ENCODE measurements at places on chromosomes 5 and 9. TPM values are rescaled to one million over a fixed set of nuclear protein-coding genes. Genes with fewer than 3 reads are reported as not detected.

DNA sequence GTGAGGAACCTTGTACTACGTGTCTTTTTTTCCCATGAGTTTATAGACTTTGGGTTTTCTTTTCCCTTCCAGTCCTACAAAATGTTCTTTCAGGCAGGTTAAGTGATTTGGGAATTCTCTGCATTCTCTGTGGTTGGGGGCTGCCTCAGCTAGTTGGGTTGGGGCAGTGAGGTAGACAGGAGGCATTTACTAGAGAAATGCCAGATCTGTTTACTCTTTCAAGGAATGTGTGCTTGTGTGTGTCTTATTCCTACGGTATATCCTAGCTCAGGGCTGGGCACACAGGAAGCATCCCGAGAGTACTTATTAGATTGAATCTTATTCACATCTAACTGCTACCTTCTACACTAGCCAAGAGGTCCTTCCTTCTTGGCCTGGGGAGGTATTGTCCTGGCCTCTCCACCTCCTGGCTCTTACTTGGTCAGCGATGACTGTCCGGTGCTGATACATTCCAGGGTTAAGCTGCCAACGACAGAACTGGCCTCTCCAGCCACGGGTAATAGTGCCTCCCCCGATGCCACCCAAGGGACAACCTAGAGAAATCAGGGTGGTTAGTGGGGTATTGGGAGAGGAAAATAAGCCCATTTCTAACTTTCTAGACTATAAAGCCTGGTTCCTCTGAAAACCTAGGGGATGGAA is 5.0 kb downstream of the GBA2 start:
- H3K36me3 ChIP-seq = peaks cover 53% of the 10 kb centered on the region
- no peak for DNase-seq
- no peak overlapping the region for H3K4me3 ChIP-seq

DNA sequence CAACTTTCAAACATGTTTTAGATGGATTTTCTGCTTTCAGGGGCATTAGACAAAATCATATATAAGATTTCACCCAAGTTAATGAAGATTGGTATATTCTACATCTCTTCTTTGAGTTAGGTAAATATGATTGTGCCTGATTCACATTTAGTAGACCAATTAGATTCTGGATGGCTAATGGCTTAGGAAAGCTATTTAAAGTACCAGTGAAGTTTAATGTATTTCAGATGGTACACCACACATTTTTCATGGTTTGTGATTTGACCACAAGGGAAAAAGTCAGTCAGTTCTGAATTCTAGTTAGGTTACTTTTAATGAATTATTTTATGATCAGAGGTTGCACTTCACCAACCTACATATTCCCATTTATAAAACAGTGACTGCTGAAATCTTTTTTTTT is 409.7 kb downstream of the ADGRV1 start:
- H3K4me1 ChIP-seq = peaks cover 33% of the 10 kb centered on the region
- peak overlapping the region; percentile 63 for H3K27ac ChIP-seq
- peaks cover 4% of the 10 kb centered on the region for H3K36me3 ChIP-seq
- H3K27me3 ChIP-seq = no peaks in the 10 kb centered on the region

GRCh38 chr9:35861161-35861897 is 8.9 kb downstream of the OR13J1 start:
- H3K36me3 ChIP-seq = no peaks in the 10 kb centered on the region
- H3K27ac ChIP-seq = no peak overlapping the region
- H3K4me3 ChIP-seq = no peak overlapping the region
- DNase-seq = no peak
- H3K4me1 ChIP-seq = no peaks in the 10 kb centered on the region

DNA sequence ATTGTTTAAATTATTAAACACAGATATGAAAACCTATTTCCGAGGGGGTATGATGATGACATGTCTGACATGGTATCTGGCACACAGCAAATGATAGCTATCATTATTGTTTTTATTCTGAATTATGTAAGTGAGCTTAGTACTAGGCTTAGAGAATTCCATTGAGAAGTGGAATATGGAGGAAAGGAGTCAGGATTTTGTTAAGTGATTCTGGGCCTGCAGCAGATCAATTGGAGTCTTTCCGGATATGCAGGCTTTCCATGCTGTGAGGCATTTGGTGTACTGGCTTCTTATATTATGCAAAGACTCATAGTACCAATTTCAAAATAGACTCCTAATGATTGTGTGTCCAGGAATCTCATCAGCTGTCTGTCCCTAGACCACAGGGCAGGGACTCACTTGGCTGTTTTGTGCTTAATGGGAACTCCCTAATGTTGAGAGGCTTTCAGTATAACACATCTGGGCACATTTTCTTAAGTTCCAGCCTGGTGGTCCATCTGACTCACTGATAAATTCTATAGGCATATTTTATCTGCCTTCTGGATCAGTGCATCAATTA is 180.0 kb upstream of the KLF9 start:
- H3K27ac ChIP-seq = no peak overlapping the region
- no peaks in the 10 kb centered on the region for H3K36me3 ChIP-seq
- no peaks in the 10 kb centered on the region for H3K27me3 ChIP-seq
- no peak overlapping the region for H3K4me3 ChIP-seq

DNA sequence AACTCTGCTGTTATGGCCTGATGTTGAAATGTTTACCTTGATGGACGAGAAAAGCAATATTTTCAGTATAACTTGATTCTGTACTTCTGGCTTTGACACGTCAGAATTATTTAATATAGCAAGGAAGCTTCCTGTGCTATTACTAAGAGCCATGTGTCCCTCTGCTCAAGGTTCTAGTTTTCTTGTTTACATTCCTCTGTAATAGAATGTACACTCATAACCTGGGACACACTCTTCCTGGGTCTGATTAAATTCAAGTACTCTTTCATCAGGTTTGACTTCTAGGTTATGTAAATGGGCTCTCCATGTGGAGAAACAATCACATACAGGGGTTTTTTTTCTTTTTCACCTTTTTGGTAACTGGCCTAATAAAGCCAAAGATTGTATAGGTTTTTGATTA is 33.1 kb downstream of the GTF3C4 start:
- no peak overlapping the region for H3K4me3 ChIP-seq
- no peak for DNase-seq
- no peaks in the 10 kb centered on the region for H3K4me1 ChIP-seq
- peaks cover 4% of the 10 kb centered on the region for H3K27me3 ChIP-seq
- no peaks in the 10 kb centered on the region for H3K36me3 ChIP-seq
- no peak overlapping the region for H3K27ac ChIP-seq

GRCh38 chr9:127398715-127399400 is 1.9 kb downstream of the SLC2A8 start:
- no peaks in the 10 kb centered on the region for H3K36me3 ChIP-seq
- H3K4me3 ChIP-seq = peak overlapping the region; percentile 83
- H3K27ac ChIP-seq = peak overlapping the region; percentile 69
- DNase-seq = no peak

DNA sequence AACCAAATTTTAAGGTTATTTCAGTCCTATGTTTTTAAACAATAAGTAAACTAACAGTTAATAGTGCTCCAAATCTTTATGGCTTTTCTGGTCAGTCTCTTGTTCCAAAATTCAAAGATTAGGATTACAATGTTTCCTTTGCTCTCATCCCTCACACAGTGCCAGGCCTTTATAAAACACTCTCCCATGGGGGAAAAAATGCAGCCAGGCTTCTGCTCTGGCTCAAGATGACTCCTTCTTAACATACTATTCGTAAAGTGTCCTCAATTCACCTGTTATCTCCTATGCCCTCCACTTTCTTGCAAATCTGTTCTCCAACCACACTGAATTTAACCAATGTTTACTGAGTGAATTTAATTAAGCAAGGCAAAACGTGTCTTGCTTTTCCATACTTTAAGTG is 1.4 kb downstream of the CEP120 start:
- H3K36me3 ChIP-seq = peaks cover 18% of the 10 kb centered on the region
- DNase-seq = no peak
- peaks cover 29% of the 10 kb centered on the region for H3K4me1 ChIP-seq
- no peak overlapping the region for H3K27ac ChIP-seq

- no peak overlapping the region for H3K27ac ChIP-seq
- peaks cover 7% of the 10 kb centered on the region for H3K4me1 ChIP-seq
- H3K27me3 ChIP-seq = no peaks in the 10 kb centered on the region
- no peak for DNase-seq
- H3K36me3 ChIP-seq = no peaks in the 10 kb centered on the region
- no peak overlapping the region for H3K4me3 ChIP-seq
Observed at GRCh38 chr5:6781716-6782115, 68.5 kb downstream of the TENT4A start.

GRCh38 chr5:112923988-112924387 is 2.0 kb upstream of the REEP5 start:
- H3K4me3 ChIP-seq = no peak overlapping the region
- peak overlapping the region; percentile 87 for H3K27ac ChIP-seq
- DNase-seq = no peak
- no peaks in the 10 kb centered on the region for H3K27me3 ChIP-seq
- H3K36me3 ChIP-seq = peaks cover 25% of the 10 kb centered on the region
- H3K4me1 ChIP-seq = peaks cover 53% of the 10 kb centered on the region

GRCh38 chr5:39159811-39160490 is 59.4 kb downstream of the FYB1 start:
- no peaks in the 10 kb centered on the region for H3K27me3 ChIP-seq
- no peak overlapping the region for H3K4me3 ChIP-seq
- H3K36me3 ChIP-seq = peaks cover 35% of the 10 kb centered on the region
- no peak overlapping the region for H3K27ac ChIP-seq
- peaks cover 60% of the 10 kb centered on the region for H3K4me1 ChIP-seq

DNA sequence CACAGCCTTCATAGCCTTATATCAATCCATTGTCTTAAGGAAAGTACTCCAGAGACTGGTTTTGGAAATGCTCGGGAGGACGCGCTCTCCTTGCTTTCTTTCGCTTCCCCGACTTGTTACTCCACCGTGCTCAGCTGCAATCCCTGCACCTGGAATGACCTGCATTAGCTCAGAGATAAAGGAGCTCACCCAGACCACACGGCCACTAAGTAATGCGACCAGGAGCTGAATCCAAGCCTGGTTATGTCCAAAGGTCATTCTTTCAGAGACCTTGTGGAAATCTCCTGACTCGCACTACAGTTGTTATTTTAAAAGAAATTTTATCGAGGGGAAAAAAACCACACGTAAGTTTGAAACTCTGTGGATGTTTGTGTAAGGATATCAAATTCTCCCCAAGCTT is 135.3 kb upstream of the DPYSL3 start:
- no peak for DNase-seq
- H3K4me1 ChIP-seq = no peaks in the 10 kb centered on the region
- no peak overlapping the region for H3K27ac ChIP-seq

GRCh38 chr9:13728917-13729811 is 449.7 kb upstream of the MPDZ start:
- no peaks in the 10 kb centered on the region for H3K4me1 ChIP-seq
- no peak overlapping the region for H3K27ac ChIP-seq
- no peaks in the 10 kb centered on the region for H3K27me3 ChIP-seq
- no peaks in the 10 kb centered on the region for H3K36me3 ChIP-seq
- DNase-seq = no peak
- no peak overlapping the region for H3K4me3 ChIP-seq

DNA sequence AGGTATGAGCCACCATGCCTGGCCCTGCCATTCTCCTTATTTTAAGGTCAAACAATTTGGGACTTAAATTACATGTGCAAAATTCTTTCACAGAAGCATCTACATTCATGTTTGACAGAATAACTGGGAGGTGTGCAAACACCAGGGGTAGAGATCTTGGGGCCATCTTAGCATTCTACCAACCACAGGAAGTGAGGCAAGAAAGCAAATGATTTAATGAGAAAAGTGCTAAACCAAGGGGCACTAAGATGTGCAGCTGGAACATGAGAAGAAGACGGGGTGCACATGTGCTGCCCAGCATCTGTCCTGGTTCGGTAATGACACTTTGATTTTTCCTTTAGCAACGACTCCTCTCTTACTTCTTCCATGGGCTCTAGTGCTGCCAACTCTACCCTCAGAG is 1.2 kb upstream of the F12 start:
- H3K36me3 ChIP-seq = no peaks in the 10 kb centered on the region
- no peak for DNase-seq
- H3K4me1 ChIP-seq = peaks cover 21% of the 10 kb centered on the region
- no peak overlapping the region for H3K4me3 ChIP-seq
- no peak overlapping the region for H3K27ac ChIP-seq

DNA sequence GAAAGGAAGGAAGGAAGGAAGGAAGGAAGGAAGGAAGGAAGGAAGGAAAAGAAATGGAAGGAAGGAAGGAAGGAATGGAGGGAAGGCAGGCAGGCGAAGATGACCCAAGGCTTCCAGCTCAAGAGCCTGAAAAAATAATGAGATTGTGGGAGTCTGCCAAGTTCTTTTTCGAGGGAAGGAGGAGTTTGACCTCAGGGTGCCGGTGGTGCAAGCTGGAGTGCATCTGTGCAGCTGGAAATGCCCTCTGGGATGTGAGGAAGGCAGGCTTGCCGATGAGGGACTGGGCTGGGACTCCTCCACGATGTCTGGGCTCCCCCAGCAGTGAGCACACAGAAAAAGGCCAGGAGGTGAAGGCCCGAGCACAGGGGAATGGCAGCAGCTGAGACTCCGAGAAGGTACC is 154.9 kb upstream of the DAPK1 start:
- peaks cover 2% of the 10 kb centered on the region for H3K4me1 ChIP-seq
- H3K27ac ChIP-seq = no peak overlapping the region
- no peak overlapping the region for H3K4me3 ChIP-seq

DNA sequence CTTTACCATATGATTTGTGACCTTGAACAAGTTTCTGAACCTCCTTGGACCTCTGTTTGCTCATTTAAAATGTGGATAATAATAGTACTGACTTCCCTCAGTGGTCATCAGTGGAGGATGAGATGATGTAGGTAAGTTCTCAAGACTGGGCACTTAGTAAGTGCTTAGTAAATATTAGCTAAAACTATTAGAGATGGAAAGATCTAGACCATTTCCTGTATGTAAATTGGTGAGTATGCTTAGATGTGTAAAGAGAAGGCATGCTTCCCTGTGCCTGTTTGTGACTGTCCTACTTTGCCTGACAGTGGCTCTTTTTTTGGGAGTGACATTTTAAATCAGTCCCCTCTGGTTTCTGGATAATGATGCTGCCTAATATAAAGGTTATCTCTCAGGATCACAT is 288.1 kb downstream of the GABRB2 start:
- no peaks in the 10 kb centered on the region for H3K4me1 ChIP-seq
- no peak overlapping the region for H3K27ac ChIP-seq
- no peak overlapping the region for H3K4me3 ChIP-seq
- H3K27me3 ChIP-seq = no peaks in the 10 kb centered on the region

GRCh38 chr5:40221796-40222195 is 457.9 kb upstream of the PTGER4 start:
- no peaks in the 10 kb centered on the region for H3K27me3 ChIP-seq
- peaks cover 41% of the 10 kb centered on the region for H3K36me3 ChIP-seq
- no peak overlapping the region for H3K4me3 ChIP-seq
- H3K4me1 ChIP-seq = peaks cover 57% of the 10 kb centered on the region
- DNase-seq = no peak

The IRX1 gene
- not detected for total RNA-seq

The N4BP3 gene
- 3.4 TPM for total RNA-seq

The DOLK gene
- total RNA-seq = 13.0 TPM

The TMEM215 gene
- not detected for total RNA-seq

The UBQLN1 gene
- 138 TPM for total RNA-seq

The C8G gene
- 0.76 TPM for total RNA-seq

The PLPP1 gene
- total RNA-seq = 49.6 TPM

The PLCXD3 gene
- not detected for total RNA-seq

The LAMC3 gene
- total RNA-seq = not detected

The ARSI gene
- total RNA-seq = not detected

Measured in activated T-helper 2 cell treated with anti-CD3 and anti-CD28 coated beads, Interferon-gamma antibody, Interleukin-2, Interleukin-4, amounts not matched to agents 10 μg/mL and 5 μg/mL and 100 μg/mL, durations not matched to agents 14 hours and 24 hours and 36 hours (primary cell).